NCI-H226 (cell line): ENCODE measurements at places on chromosomes 7 and 10.

DNA sequence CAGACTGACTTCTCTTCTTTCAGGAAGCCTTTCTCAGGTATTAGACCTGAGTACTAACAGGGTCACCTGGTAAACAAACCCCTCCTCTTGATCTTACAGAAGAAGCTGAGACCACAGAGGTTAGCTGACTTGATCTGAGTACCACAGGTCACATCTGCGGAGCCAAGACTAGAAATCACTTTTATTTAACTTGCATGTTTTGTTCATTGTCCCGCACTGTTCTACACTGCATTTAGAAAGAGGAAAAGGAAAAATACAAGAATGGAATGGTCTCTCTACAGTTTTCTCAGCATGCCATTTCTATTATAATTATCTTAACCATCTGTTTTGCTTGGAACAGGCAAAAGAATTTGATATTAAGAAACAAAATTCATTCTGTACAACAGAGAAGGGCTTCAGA lies 245.6 kb upstream of the ETV1 start:
- DNase-seq = no peak

- DNase-seq = no peak
Measured at GRCh38 chr7:1856888-1857441, 186.9 kb downstream of the ELFN1 start.

DNA sequence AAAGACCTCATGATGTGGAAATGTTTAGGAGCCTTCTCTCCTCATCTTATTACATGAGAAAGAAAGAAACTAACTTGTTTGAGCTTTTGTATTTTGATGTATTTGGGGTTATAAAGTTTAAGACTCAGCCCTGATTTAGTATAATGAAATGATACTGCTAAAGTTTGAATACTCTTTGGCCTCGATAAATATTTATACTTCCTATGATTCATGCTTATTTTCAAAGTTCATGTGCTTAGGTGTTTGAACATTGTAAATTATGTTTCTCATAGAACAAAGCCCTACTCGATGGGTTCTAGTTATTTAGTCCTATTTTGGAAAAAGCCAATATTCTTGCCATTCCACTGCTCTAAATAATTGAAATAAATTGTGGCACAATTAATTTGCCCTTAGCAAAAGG lies 303.2 kb downstream of the ZWINT start:
- no peak for DNase-seq

DNA sequence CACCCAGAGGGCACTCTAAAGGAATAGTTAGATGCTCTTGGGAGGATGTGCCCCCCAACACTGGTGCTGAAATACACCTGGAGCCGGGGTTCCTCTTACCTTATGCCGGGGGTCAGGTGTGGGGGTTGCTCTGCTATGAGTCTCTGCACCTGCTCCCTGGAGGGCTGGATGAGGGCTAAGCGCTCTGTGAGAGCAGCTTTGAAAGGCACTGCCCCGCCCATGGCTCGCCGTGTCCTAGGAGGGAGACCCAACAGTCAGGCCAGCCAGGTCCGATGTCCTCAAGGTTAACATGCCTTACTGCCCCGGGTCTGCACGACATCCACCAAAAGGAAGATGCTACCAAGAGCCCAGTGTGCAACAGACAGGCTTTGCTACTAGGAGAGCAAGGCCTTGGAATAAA lies 31.7 kb downstream of the PSPH start:
- DNase-seq = no peak

GRCh38 chr10:118868589-118868988 lies 113.8 kb upstream of the CACUL1 start:
- DNase-seq = no peak
